Natural killer cell treated with Interleukin-12 subunit alpha and Interleukin-12 subunit beta and Interleukin-15 and Interleukin-18, amount 100 ng/mL, for 72 hours (primary cell): ENCODE measurements at places on chromosomes 2 and 18.

DNA sequence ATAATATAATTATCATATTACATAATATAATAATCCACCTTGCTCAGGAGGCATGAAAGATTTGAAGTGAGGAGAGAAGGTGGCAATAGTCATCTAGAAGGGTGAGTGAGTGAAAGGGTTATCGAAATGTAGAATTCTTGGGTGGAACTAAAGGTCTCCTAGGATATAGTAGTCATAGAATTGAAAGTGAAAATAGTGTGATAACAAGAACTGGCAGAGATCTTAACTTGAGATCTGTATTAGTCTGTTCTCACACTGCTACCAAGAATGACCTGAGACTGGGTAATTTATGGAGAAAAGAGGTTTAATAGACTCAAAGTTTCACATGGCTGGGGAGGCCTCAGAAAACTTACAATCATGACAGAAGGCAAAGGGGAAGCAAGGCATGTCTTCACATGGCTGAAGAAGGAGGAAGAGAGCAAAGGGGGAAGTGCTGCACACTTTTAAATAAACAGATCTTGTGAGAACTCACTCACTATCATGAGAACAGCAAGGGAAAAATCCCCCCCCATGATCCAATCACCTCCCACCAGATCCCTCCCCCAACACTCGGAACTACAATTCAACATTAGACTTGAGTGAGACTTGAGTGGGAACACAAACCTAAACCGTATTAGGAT lies 351.5 kb downstream of the NR4A2 start:
- no peak for DNase-seq

DNA sequence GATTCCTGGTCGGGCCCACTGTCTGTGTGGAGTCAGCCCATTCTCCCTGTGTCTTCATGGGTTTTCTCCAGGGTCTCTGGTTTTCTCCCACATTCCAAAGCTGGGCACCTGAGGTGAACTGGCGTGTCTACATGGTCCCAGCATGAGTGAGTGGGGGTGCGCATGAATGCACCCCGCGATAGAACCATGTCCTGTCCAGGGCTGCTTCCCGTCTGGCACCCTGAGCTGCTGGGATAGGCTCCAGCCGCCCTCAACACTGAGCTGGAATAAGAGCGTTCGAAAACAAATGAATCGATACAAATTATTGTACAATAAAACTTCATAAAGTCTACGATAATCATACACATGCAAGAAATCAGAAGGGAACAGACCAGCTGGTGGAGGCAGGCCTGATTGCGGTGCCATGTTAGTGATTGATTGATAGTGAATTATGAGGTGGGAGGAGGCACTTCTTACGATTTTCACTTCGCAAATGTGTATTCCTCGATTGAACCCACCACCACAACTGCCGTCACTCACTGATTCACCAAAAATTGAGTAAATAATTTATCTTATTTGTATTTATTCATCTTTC lies 186.6 kb downstream of the MGAT5 start:
- DNase-seq = no peak

DNA sequence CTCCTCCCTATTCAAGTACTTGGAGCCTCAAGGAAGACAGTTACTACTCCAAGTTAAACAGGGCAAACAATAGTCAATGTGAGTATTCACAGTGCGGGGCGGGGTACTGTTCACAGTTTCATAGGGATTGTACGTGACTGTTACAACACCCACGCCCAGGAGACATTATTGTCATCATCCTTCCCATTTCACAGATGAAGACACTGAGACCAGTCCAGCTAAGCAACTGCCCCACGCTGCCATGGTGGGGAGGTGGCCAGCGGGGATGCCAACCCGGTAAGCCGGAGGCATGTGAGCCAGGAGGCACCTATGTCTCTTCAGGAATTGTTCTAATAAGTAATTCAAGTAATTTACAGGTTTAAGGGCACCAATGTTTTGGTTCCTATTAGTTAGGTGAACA lies 982 bp downstream of the HJURP start:
- no peak for DNase-seq

DNA sequence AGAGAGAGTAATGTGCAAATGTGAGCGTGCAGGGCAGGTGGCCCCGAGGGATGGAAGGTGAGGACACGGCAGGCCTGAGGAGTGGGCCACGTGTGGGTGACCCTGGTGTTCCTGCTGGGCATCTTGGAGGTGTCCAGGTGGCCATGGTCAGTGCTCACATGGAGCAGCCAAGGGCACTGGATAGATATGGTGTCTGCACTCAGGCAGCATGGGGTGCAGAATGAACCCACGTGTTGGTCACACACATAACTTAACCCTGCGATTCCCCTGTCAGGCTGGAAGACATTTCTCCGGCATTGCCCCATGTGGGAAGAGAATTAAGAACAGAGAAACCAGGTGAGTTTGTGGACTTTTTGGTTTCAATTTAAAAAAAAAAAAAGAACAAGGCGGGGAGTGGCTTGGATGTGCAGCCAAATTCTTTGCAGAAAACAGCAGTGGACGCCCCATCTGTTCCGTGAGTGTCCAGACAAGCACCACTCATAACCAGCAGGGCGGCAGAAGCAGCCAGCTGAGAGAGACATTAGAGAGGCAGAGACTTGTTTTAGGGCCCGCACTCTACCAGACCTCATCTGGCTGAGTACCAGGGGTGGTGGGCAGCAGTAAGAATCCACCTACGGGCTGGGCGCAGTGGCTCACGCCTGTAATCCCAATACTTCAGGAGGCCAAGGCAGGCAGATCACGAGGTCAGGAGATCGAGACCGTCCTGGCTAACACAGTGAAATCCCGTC lies 249.8 kb downstream of the ACKR3 start:
- DNase-seq = no peak

DNA sequence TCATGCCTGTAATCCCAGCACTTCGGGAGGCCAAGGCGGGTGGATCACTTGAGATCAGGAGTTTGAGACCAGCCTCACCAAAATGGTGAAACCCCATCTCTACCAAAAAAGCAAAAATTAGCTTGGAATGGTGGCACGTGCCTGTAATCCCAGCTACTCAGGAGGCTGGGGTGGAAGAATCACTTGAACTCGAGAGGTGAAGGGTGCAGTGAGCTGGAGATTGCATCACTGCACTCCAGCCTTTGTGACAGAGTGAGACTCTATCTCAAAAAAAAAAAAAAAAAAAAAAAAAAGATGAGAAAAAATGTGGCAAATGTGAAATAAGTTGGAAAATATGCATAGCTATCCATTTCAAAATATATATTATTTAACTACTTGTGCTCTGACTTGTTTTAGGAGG lies 65.0 kb downstream of the KCNS3 start:
- DNase-seq = no peak

DNA sequence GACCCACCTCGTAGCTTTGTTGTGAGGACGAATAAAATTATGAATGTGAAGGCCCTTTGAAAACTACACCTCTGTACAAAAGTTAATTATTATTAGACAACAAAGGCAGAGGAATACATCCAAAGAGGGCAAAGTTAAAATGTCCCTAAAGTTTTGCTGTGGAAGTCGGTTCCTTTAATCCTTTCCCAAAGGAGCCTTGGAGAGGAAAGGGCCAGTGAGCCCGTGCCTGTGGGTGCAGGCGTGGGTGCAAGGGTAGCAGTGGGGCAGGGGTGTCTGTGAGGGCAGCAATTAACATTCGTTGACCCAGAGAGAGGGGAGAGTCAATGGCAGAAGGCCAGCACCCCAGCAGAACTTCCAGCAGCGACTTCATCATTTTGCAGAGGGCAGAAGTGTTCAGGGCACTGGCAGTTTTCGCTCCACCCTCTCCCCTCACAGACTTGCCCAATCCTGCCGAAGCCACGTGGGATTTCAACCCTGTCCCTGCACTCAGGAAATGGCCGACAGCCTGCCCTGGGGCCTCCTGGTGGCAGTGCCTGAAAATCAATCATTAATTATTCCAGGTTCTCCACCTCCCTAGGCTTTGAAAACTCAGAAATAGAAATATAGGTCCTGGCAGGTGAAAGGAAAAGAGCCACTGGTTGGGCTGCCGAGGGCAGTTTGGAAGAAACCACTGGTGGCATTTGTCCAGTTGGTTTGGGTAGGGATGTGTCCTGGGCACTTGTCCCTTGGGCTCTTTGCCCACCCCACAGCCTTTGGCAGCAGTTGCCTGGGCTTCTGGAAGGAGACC lies 4.2 kb upstream of the PAX8 start:
- no peak for DNase-seq
